ENCODE measurements at places on chromosomes 6 and 20. TPM values are rescaled to one million over a fixed set of nuclear protein-coding genes. Genes with fewer than 3 reads are reported as not detected.

Gene FHL5
- not detected for total RNA-seq

Gene MRPS18A
- 45.5 TPM for total RNA-seq

Gene CFB
- not detected for total RNA-seq

Gene RNGTT
- 14.6 TPM for total RNA-seq

Gene RSPO3
- 0.59 TPM for total RNA-seq

Gene FOXF2
- total RNA-seq, result not detected

Gene ADGRF5
- total RNA-seq, result 250 TPM
